ENCODE measurements at places on chromosomes 11 and 22. TPM values are rescaled to one million over a fixed set of nuclear protein-coding genes. Genes with fewer than 3 reads are reported as not detected.

DNA sequence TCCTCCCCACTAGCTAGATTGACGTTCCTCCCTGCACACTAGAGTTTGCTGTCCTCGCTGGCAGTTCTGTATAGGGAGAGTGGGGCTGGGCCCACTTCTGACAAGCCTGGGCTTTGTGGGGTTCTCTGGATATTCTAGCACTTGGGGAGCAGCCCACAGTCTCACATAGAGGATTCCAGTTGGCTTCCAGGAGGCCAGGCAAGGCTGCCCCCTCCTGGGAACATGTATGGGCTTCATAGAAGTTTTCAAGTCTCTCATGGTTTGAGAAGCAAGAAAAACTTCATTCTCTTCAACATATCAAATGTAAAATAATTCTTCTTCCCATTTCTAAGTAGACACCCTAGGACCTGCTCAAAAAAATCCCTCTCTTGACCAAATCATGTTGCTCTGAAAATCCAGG lies 87.5 kb downstream of the NAV2 start:
- no peak for DNase-seq
- H3K27me3 ChIP-seq: no peaks in the 10 kb centered on the region
- no peak overlapping the region for H3K27ac ChIP-seq
- H3K36me3 ChIP-seq: no peaks in the 10 kb centered on the region

DNA sequence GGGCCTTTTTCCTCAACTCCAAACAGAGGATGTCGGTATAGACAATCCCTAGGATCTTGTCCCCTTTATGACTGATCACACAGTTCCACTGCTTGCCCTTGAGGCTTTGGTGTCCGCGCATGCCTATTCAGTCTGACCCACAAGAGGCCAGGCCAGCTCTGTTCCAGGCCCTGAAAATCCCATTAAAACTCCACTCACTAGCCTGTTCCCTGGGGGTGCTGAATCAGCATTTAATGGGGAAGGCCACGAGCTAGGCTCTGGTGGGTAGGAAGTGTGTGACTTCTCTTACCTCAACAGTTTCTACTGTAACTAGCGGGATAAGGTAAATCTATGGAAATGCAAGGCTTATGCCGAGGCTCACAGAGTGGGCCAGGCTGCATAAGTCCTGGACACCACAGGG lies 117.7 kb downstream of the PTPRJ start:
- no peak for DNase-seq
- H3K4me1 ChIP-seq: peaks cover 52% of the 10 kb centered on the region
- no peaks in the 10 kb centered on the region for H3K27me3 ChIP-seq

DNA sequence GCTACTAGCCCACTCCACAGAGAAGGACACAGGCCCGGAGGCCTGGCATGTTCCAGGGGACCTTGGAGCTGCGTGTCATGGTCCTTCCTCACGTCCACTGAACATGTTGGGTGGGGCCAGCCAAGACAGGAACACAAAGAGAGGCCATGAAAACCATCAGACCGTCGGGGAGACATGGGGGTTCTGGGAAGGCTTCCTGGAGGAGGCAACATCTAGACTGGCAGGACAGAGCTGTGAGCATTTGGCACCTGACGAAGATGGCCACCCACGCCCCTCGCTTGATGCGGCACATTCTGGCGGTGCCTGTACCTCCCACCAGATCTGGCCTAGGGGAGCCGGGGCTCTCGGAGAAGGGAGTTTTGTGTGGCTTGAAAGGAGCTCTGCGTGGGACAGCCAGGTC lies 24.7 kb upstream of the ARHGAP8 start:
- no peak overlapping the region for H3K27ac ChIP-seq
- no peaks in the 10 kb centered on the region for H3K36me3 ChIP-seq
- DNase-seq: no peak
- no peak overlapping the region for H3K4me3 ChIP-seq

The PGA5 gene
- total RNA-seq: not detected

GRCh38 chr11:38538866-38539680 lies 1941.0 kb upstream of the RAG2 start:
- H3K4me3 ChIP-seq: no peak overlapping the region
- no peaks in the 10 kb centered on the region for H3K27me3 ChIP-seq
- H3K36me3 ChIP-seq: no peaks in the 10 kb centered on the region
- DNase-seq: no peak
- no peak overlapping the region for H3K27ac ChIP-seq

GRCh38 chr11:36354221-36355003 lies 58.3 kb downstream of the PRR5L start:
- no peak for DNase-seq
- H3K27ac ChIP-seq: no peak overlapping the region
- H3K27me3 ChIP-seq: peaks cover 29% of the 10 kb centered on the region

DNA sequence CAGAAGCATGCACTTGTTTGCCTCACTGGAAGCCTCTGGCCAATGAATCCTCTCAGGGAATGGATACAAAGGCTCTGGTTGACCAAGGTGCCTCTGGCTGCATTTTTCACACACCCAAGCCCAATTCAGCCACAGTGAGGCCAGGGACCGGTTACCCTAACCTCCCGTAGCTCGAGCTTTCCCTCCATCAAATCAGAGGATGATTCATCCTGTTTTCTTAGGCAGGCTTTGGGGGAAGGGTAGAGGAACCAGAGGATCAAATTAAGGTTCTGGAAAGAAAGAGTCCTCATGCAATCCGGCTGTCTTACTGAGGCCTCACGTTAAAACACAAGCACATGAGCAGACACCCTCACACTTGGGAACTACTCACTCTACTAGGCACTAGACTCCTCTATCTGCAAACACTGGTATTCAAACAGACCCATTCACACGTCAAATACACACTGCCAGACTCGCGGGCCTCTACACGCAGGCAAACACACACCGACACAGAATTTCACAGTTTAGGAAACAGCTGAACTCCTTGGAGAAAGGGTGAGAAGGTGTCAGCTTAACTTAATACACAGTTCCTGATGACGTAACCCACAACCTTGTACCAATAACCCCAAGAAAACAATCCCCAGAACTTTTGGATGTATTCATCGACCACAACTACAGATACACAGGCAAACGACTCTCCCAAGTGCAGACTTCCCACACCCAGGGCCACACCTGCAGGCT lies 12.4 kb downstream of the NRXN2 start:
- no peaks in the 10 kb centered on the region for H3K36me3 ChIP-seq
- no peak for DNase-seq
- H3K27me3 ChIP-seq: peaks cover 95% of the 10 kb centered on the region
- no peak overlapping the region for H3K4me3 ChIP-seq
- H3K27ac ChIP-seq: no peak overlapping the region

- H3K4me3 ChIP-seq: no peak overlapping the region
- H3K27ac ChIP-seq: no peak overlapping the region
- peaks cover 16% of the 10 kb centered on the region for H3K36me3 ChIP-seq
- H3K27me3 ChIP-seq: no peaks in the 10 kb centered on the region
Measured at GRCh38 chr22:35434061-35434710, 34.2 kb downstream of the MCM5 start.

GRCh38 chr22:35482311-35482710 lies 58.3 kb upstream of the RASD2 start:
- H3K36me3 ChIP-seq: no peaks in the 10 kb centered on the region
- no peak overlapping the region for H3K27ac ChIP-seq
- no peak for DNase-seq
- no peak overlapping the region for H3K4me3 ChIP-seq
- peaks cover 22% of the 10 kb centered on the region for H3K4me1 ChIP-seq

The FKBP2 gene
- total RNA-seq: 45.5 TPM

- no peaks in the 10 kb centered on the region for H3K27me3 ChIP-seq
- H3K36me3 ChIP-seq: no peaks in the 10 kb centered on the region
- no peak overlapping the region for H3K4me3 ChIP-seq
Measured at GRCh38 chr11:119683783-119684182, 45.2 kb downstream of the NECTIN1 start.

DNA sequence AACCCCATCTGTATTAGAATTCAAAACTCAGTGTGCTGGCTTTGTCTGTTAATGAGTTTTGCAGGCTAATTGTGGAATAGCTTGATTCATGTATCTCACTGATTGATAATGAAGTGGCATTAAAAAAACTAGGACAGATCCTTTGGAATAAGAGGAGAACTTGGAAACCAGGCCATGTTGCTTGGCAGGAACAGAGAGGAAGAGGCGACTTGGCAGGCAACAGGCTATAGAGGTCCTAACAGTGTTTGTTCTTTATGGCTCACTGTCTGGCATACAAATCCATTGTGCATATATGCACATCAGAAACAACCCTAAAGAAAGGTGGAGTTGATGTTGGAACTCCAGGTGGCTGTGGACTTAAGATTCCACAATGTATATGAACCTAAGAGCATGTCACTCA lies 17.4 kb upstream of the OR9I1 start:
- DNase-seq: no peak
- no peaks in the 10 kb centered on the region for H3K36me3 ChIP-seq
- no peak overlapping the region for H3K27ac ChIP-seq
- H3K4me3 ChIP-seq: no peak overlapping the region

The MS4A8 gene
- total RNA-seq: not detected

The CYB561A3 gene
- total RNA-seq: 10.5 TPM

- no peaks in the 10 kb centered on the region for H3K27me3 ChIP-seq
- peaks cover 46% of the 10 kb centered on the region for H3K4me1 ChIP-seq
- peaks cover 77% of the 10 kb centered on the region for H3K36me3 ChIP-seq
- no peak overlapping the region for H3K4me3 ChIP-seq
Measured at GRCh38 chr22:17729561-17729960, 44.7 kb downstream of the BID start.

The CDC42EP2 gene
- total RNA-seq: 11.3 TPM

The ATG16L2 gene
- 14.4 TPM for total RNA-seq

- peak; percentile 84 for DNase-seq
- no peaks in the 10 kb centered on the region for H3K36me3 ChIP-seq
- H3K4me3 ChIP-seq: peak overlapping the region; percentile 28
- H3K27ac ChIP-seq: peak overlapping the region; percentile 45
Measured at GRCh38 chr11:118198370-118198769, 21.9 kb upstream of the SCN2B start.

- H3K27ac ChIP-seq: no peak overlapping the region
- no peaks in the 10 kb centered on the region for H3K36me3 ChIP-seq
- H3K27me3 ChIP-seq: peaks cover 75% of the 10 kb centered on the region
- no peak overlapping the region for H3K4me3 ChIP-seq
Measured at GRCh38 chr11:1670905-1671371, 26.1 kb upstream of the KRTAP5-6 start.

DNA sequence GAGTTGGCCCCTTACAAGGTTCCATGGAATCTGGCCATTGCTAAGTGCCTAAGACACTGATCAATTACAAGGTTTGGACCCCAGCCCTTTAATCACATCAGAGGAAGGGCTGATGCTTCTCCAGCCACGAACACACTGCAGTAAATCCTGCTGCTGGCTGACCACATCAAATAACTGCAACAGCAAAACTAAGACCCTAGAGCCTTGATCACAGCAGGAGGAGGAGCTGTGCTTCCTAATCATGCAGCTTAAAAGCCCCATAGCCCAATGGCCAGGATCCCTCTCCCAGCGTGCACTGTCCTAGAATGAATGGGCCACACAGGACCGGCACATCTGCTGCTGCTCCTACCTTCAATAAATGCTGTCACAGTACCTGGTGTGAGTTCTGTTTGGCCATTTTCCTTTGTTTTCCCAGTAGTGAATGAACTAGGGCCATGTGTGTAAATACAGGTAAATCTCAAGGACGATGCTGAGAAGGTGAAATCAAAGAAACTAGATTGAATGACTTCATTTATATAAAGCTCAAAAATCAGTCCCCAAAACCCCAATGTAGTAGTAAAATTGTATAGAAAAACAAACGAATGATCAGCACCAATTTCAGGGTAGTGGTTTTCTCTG lies 12.7 kb downstream of the ZP1 start:
- peaks cover 20% of the 10 kb centered on the region for H3K36me3 ChIP-seq
- peak overlapping the region; percentile 84 for H3K27ac ChIP-seq
- H3K4me3 ChIP-seq: no peak overlapping the region
- H3K27me3 ChIP-seq: no peaks in the 10 kb centered on the region
- DNase-seq: no peak

GRCh38 chr22:38203855-38204514 lies 2.2 kb downstream of the MAFF start:
- H3K27ac ChIP-seq: peak overlapping the region; percentile 97
- H3K27me3 ChIP-seq: no peaks in the 10 kb centered on the region
- peak overlapping the region; percentile 83 for H3K4me3 ChIP-seq
- DNase-seq: no peak

- no peak overlapping the region for H3K27ac ChIP-seq
- H3K27me3 ChIP-seq: no peaks in the 10 kb centered on the region
- H3K36me3 ChIP-seq: no peaks in the 10 kb centered on the region
- peaks cover 14% of the 10 kb centered on the region for H3K4me1 ChIP-seq
Measured at GRCh38 chr11:116312570-116313391, 460.0 kb downstream of the BUD13 start.

The LDHAL6A gene
- total RNA-seq: not detected

DNA sequence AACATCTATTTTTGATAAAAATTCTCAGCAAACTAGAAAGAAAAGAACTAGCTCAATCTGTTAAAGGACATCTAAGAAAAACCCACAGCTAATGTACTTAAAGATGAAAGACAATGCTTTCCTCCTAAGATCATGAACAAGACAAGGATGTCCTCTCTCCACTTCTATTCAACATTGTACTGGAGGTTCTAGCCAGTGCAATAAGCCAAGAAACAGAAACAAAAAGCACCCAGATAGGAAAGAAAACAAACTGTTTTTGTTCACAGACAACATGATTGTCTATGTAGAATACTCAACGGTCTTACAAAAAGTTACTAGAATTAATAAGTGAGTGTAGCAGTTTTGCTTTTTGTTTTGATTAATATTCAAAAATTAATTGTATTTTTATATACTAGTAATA lies 7.8 kb downstream of the CD3D start:
- no peaks in the 10 kb centered on the region for H3K36me3 ChIP-seq
- no peak overlapping the region for H3K27ac ChIP-seq
- peaks cover 8% of the 10 kb centered on the region for H3K27me3 ChIP-seq
- DNase-seq: no peak

GRCh38 chr22:26610072-26610958 lies 7.5 kb downstream of the CRYBB1 start:
- no peak overlapping the region for H3K27ac ChIP-seq
- no peaks in the 10 kb centered on the region for H3K36me3 ChIP-seq
- H3K27me3 ChIP-seq: peaks cover 30% of the 10 kb centered on the region
- DNase-seq: peak; percentile 24
- H3K4me1 ChIP-seq: peaks cover 3% of the 10 kb centered on the region

DNA sequence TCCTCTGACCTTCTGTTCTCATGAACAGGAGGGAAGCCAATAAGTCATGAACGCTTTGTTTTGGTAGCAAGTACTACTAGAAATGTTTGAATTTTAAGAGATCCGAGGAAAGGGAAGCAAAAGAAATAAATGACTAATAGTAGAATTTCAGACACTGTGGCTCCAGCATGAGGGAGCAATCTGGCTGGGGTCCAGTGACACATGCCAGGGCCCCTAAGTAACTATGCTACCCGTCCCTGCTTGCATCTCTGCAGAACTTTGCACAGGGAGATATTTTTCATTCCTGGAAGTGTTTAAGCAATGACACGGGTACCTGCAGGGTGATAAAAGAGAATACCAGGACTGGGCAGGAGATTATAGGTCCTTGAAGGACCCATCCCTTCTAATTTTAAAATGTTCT lies 7.3 kb upstream of the ADAMTS8 start:
- no peak overlapping the region for H3K4me3 ChIP-seq
- no peak overlapping the region for H3K27ac ChIP-seq
- no peak for DNase-seq
- H3K27me3 ChIP-seq: peaks cover 3% of the 10 kb centered on the region

DNA sequence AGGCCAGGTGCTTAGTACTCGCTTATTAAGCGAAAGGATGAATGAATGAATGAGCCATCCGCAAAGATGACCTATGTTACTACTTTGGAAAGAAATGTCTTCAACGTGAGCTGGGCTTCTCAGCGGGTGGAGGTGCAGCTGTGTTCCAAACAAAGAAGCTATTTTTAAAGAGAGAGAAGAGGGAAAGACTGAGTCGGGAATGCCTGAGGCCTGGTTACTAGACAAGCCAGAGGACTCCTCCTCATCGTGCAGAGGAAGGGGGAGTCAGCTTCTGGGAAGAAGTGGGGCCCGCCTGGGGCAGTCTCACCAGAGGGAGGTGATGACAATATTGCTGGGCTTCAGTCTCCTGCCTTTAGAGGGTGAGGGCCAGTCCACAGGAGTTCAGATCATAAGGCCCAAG lies 30.4 kb upstream of the CD5 start:
- peaks cover 40% of the 10 kb centered on the region for H3K4me1 ChIP-seq
- no peaks in the 10 kb centered on the region for H3K36me3 ChIP-seq
- DNase-seq: no peak

Measured in left ventricle myocardium inferior (tissue), 1 donor.